ENCODE measurements at places on chromosomes 1 and 21. TPM values are rescaled to one million over a fixed set of nuclear protein-coding genes. Genes with fewer than 3 reads are reported as not detected.

INSRR gene
- total RNA-seq = 0.21 TPM

TRIM58 gene
- 0.21 TPM for total RNA-seq

AMY1A gene
- total RNA-seq = not detected

LRRC38 gene
- not detected for total RNA-seq

- no peaks in the 10 kb centered on the region for H3K27me3 ChIP-seq
- no peaks in the 10 kb centered on the region for H3K4me1 ChIP-seq
- no peak for DNase-seq
- no peak overlapping the region for H3K4me3 ChIP-seq
- H3K36me3 ChIP-seq = peaks cover 14% of the 10 kb centered on the region
- H3K27ac ChIP-seq = no peak overlapping the region
Measured at GRCh38 chr1:39835935-39836594, 47.2 kb downstream of the TRIT1 start.

- peaks cover 6% of the 10 kb centered on the region for H3K4me1 ChIP-seq
- no peak overlapping the region for H3K4me3 ChIP-seq
- DNase-seq = no peak
- H3K27me3 ChIP-seq = no peaks in the 10 kb centered on the region
- no peaks in the 10 kb centered on the region for H3K36me3 ChIP-seq
Measured at GRCh38 chr1:64766429-64766828, 21.6 kb downstream of the RAVER2 start.

- H3K27ac ChIP-seq = no peak overlapping the region
- no peak overlapping the region for H3K4me3 ChIP-seq
- no peaks in the 10 kb centered on the region for H3K4me1 ChIP-seq
- no peak for DNase-seq
- H3K36me3 ChIP-seq = no peaks in the 10 kb centered on the region
Measured at GRCh38 chr21:15211491-15212133, 146.8 kb upstream of the NRIP1 start.

- H3K36me3 ChIP-seq = no peaks in the 10 kb centered on the region
- H3K4me3 ChIP-seq = no peak overlapping the region
- no peak for DNase-seq
- H3K4me1 ChIP-seq = no peaks in the 10 kb centered on the region
Measured at GRCh38 chr1:234701737-234702341, 91.9 kb upstream of the IRF2BP2 start.

- no peaks in the 10 kb centered on the region for H3K4me1 ChIP-seq
- H3K36me3 ChIP-seq = no peaks in the 10 kb centered on the region
- peaks cover 6% of the 10 kb centered on the region for H3K27me3 ChIP-seq
- no peak overlapping the region for H3K4me3 ChIP-seq
- H3K27ac ChIP-seq = no peak overlapping the region
Measured at GRCh38 chr1:3669971-3670431, 17.7 kb downstream of the TP73 start.

GRCh38 chr1:69511426-69512192, 56.1 kb upstream of the LRRC7 start:
- no peaks in the 10 kb centered on the region for H3K4me1 ChIP-seq
- H3K4me3 ChIP-seq = no peak overlapping the region
- no peaks in the 10 kb centered on the region for H3K27me3 ChIP-seq

DNA sequence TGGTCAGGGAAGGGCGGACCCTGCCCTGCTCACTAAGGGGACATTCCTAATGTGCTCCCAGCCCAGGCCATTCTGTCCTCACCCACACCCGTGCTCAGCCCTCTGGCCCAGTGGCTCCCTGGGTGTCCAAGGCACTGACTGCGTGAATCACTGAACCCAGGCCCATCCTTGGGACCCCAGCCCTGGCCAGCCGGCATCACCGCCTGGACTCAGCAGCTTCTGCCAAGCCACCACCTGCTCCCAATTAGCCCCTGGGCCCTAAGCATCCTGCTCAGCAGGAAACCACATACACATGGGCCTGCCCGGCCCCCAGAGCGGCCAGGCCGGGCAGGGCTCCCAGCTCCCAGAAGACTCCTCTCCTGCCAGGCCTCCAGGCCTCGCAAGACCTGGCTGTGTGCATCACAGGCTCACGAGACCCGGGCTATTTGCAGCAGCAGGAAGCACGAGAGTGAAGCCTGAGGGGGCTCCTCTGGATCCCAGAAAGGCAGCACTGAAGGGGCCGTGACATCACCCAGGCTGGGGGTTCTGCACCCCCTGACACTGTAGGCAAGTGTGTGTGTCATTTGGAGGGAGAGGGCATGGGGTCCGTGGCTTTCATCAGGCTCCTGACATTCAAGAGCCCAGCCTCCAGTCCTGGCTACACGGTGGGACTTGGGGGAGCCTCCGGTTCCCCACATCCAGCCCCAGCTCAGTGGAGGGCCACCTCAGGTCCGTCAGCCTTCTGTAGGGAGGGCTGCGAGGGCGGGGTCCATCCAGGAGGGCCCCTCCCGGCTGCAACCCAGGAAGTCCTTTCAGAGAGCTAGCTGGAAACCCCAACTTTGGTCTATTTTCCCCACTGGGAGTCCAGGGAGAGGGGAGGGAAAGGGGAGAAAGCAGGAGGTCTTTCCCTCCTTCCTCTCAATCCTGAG, 1.6 kb downstream of the MFAP2 start:
- DNase-seq = no peak
- H3K27ac ChIP-seq = no peak overlapping the region
- no peak overlapping the region for H3K4me3 ChIP-seq
